ENCODE measurements at places on chromosomes 16 and 17.

DNA sequence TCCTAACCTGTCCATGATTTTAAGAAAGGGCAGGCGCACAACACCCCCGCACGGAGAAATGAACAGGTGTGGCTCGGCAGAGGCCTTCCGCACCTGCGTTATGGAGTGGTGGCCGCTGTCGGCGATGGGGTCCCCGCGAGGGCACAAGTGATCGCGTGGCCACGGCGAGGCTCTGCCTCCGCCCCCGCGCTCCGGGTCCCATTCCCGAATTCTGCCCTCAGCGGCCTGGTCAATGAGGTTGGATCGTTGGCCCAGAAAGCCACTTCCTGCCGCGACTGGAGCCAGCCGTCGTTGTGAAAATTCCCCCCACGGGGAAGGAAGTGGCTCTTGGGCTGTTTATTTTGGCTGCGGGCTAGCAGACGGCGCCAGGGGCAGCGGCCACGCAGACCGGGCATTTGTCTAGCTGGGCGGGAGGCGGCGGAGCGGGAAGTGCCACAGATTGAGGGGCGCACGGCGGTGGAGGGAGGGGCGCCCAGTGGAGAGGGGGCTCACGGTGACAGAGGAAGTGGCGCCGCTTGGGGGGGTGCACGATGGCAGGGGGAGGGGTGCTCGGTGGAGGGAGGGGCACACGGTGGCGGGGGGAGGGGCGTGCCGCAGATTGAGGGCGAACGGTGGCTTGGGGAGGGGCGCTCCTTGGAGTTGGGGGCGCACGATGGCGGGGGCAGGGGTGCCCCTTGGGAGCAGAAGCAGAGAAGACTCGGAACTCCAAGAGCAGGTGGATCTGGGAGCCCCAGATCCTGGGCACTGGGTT lies 25.0 kb downstream of the MRC2 start:
- DNase-seq, result peak; percentile 19

GRCh38 chr16:19384656-19385055 lies 33.0 kb upstream of the TMC5 start:
- no peak for DNase-seq

GRCh38 chr16:53773881-53774280 lies 69.9 kb downstream of the FTO start:
- DNase-seq, result no peak

- peak; percentile 71 for DNase-seq
These were observed 47.8 kb downstream of the ERN1 start for GRCh38 chr17:64081802-64082799.

GRCh38 chr17:76810956-76811355 lies 57.2 kb upstream of the MGAT5B start:
- DNase-seq, result no peak

- no peak for DNase-seq
These were observed 23.4 kb downstream of the SLC25A10 start for GRCh38 chr17:81735264-81736102.

DNA sequence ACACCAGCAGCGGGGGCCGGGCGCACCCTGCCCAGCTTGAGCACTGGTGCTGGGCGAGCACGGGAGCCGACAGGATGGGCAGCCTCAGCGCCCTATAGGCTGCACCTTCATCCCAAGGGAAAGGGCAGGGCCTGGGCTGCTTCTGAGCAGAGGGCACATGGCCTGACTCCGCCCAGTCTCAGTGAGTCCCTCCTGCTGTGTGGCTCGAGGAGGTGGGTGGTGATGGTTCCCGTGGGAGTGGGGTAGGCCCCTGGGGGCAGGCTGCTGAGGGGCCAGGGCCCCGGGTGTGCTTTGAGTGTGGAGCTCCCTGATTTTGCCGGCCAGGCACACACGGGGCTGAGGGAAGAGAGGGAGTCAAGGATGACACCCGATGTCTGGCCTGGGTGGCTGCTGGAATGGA lies 37.9 kb downstream of the TSC2 start:
- DNase-seq, result no peak

- no peak for DNase-seq
These were observed 6.8 kb upstream of the CYB5B start for GRCh38 chr16:69417520-69418199.

- no peak for DNase-seq
These were observed 28.3 kb downstream of the NPLOC4 start for GRCh38 chr17:81608605-81609004.

- no peak for DNase-seq
These were observed 194.7 kb downstream of the SPECC1 start for GRCh38 chr17:20203761-20204263.

GRCh38 chr16:8655184-8655717 lies 19.2 kb upstream of the ABAT start:
- DNase-seq, result no peak

DNA sequence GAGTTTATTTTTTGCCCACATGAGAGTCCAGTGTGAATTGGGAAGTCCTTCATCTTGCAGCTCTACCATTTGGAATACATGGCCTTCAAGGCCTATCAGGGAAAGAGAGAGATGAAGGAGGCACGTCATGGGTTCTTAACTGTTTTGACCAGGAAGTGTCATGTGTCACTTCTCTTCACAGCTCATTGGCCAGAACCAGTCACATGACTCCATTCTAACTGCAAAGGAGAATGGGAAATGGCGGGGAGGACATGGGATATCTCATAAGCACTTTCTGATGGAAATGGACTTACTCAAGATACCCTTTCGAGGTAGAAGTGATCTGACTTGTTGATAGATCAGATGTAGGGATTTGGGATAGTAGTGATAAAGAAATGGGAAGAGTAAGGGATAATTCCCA lies 57.9 kb upstream of the CES5A start:
- DNase-seq, result no peak

DNA sequence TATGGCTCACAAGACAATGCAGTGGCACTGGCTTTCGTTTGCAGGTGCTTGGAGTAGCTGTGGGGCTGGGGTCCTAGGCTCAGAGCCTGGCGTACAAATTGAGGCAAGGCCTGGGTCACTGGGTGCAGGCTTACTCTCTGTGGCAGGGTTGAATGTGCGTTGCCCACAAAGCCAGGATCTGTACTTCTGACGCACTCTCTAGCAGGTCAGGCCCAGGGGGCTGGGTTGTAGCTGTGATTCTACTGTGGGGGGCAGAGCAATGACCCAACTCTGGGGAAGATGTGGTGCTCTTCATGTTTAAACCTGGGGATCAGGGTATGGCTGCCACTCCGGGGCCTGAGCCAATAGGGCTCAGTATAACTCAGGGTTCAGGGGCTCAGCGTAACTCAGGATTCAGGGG lies 6.4 kb upstream of the PRSS21 start:
- DNase-seq, result no peak

DNA sequence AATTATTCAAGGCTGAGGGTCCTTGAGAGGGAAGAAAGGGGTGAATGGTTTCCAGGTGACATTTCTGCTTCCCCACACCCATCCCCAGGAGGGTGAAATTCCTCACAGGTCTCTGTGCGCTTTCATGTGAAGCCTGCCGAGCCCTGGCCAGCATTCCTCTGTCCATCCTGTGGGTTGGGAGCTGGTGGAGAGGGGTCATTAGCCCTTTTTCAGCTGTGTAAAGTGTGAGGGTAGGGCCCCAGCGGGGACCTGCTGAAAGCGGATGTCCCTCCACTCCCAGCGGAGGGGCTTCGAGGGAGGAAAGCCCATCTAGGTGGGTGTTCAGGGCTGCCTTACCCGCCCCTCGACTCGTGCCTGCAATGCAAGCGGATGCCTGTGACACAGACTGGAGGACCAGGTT lies 53.3 kb upstream of the DLX4 start:
- DNase-seq, result no peak

- peak; percentile 81 for DNase-seq
These were observed at the start of gene RUNDC3A for GRCh38 chr17:44308320-44308818. TSS of gene RUNDC3A (plus strand) at chr17:44308601. CDS start at chr17:44308833, 232 bp downstream.

DNA sequence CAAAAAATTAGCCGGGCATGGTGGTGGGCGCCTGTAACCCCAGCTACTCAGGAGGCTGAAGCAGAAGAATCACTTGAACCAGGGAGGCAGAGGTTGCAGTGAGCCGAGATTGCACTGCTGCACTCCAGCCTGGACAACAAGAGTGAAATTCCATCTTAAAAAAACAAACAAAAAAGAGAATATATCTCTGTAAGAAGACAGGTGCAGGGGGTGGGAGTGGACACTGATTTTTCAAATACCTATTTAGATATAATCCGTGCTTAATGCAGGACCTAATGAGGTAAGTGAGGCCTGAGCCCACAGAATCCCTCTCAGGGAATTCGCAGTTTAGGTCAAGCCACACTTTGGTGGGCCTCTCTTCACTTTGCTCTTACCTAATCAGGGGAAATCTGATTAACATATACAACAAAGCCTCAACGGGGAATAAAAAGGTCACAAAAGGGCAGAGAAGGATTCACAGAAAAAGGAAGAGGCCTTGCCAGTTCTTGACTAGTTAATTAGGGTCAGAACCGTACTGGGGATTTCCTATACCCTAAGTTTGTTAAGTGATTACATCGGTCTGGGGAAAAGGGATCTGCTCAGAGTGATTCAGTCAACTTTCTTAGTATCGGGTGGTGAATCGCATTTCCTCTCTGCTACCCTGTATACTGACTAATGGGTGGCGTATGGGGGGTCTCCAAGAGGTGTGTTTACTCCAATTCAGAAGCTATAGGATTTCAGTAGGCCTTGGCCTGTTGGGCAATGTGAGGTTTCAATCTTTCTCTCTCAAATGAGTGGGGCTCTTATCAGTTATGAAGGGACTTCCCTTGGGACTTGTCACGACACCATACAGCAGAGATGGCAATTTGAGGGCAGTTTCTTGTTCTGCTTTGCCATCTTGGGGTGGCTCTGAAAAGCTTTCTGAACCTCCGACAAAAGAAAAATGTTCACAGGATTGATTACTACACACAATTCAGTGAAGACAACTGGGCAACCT lies 1.9 kb upstream of the NFAT5 start:
- peak; percentile 91 for DNase-seq

DNA sequence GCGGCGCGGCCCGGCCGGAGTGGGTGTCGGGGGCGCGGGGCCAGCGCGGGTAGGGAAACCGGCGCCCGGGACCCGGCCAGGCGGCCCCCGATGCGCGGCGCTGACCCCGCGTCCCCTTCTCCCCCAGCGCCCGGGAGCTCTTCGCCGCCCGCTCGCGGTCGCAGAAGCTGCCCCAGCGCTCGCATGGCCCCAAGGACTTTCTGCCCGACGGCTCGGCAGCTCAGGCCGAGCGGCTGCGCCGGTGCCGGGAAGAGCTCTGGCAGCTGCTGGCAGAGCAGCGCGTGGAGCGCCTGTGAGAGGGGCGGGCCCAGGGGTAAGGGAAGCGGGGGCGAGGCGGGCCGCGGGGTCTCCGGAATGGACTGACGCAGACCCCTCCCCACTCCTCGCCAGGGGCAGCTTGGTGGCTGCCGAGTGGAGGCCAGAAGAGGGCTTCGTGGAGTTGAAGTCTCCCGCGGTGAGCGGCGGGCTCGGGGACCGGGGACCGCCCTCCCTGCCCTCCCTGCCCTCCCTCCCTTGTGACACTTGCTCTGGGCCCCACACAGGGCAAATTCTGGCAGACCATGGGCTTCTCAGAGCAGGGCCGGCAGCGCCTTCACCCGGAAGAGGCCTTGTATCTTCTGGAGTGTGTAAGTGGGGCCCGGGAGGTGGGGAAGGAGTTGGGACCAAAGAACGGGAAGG lies 430 bp downstream of the TSEN54 start:
- DNase-seq, result no peak

GRCh38 chr17:10739386-10739785 lies 9.6 kb upstream of the TMEM220 start:
- DNase-seq, result no peak

GRCh38 chr16:56263711-56264608 lies 72.7 kb downstream of the GNAO1 start:
- DNase-seq, result no peak
